ENCODE measurements at places on chromosomes 6 and 20.

DNA sequence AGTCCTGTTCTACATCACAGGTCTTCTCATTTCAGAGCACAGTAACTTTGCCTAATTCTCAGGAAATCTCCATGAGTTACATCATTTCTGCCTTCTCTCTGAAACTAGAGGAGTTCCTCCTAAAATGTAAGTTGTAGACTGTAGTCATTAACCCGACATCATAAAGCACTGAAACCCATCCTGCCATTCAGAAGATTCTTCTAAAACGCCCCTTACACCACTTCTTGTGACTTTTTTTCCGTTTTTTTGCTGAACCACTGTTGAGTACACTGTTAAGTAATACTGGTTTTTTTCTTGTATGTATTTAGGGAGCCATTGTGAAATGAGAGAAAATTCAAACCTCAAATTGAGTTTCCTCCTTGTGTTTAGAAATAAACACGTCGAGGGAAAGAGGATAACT, 117.3 kb downstream of the MAP3K4 start:
- peaks cover 31% of the 10 kb centered on the region for H3K36me3 ChIP-seq
- H3K27ac ChIP-seq: no peak overlapping the region
- DNase-seq: no peak
- H3K4me3 ChIP-seq: no peak overlapping the region
- no peaks in the 10 kb centered on the region for H3K4me1 ChIP-seq

- no peaks in the 10 kb centered on the region for H3K4me1 ChIP-seq
- no peak overlapping the region for H3K27ac ChIP-seq
- no peaks in the 10 kb centered on the region for H3K36me3 ChIP-seq
- H3K4me3 ChIP-seq: no peak overlapping the region
Measured at GRCh38 chr6:168860987-168861386, 392.7 kb downstream of the THBS2 start.

DNA sequence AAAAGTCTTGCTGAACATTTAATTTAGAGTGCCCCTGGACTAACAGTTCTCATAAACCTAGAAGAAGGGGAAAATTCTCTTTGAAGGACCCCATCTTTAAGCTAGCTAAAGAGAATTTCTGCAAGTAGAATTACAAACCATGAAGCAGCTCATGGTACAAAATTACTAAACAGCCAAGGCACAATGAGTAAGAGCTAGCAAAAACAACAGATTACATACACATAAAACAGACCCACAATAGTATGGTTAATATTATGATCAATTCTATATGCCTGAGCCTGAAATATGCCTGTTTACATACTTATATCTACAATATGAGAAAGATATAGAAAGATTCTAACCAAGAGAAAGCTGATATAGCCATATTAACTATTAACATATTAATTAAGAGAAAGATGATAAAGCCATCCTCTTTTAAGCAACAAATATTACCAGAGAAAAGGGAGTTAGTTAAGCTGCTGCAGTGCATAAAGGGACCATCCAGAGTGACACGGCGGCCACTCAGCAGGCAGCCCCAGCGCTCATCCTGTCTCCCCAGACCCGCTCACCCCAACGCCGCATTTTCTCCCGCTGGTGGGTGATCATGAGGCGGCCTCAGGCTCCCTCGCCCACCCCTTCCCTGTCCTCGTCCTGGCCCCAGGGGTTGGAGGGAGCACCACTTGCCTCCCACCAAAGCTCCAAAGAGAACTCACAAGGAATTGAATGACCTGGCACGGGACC, 98.4 kb upstream of the CARMIL1 start:
- no peaks in the 10 kb centered on the region for H3K4me1 ChIP-seq
- no peak overlapping the region for H3K4me3 ChIP-seq
- no peaks in the 10 kb centered on the region for H3K27me3 ChIP-seq
- H3K27ac ChIP-seq: no peak overlapping the region

GRCh38 chr20:45308117-45308778, at the start of gene MATN4:
MATN4 (minus strand) TSS chr20:45308299; CDS start chr20:45305582, 2,717 bp downstream.
- peak; percentile 63 for DNase-seq
- no peaks in the 10 kb centered on the region for H3K27me3 ChIP-seq
- H3K4me1 ChIP-seq: no peaks in the 10 kb centered on the region
- H3K27ac ChIP-seq: no peak within 1 kb of the TSS

DNA sequence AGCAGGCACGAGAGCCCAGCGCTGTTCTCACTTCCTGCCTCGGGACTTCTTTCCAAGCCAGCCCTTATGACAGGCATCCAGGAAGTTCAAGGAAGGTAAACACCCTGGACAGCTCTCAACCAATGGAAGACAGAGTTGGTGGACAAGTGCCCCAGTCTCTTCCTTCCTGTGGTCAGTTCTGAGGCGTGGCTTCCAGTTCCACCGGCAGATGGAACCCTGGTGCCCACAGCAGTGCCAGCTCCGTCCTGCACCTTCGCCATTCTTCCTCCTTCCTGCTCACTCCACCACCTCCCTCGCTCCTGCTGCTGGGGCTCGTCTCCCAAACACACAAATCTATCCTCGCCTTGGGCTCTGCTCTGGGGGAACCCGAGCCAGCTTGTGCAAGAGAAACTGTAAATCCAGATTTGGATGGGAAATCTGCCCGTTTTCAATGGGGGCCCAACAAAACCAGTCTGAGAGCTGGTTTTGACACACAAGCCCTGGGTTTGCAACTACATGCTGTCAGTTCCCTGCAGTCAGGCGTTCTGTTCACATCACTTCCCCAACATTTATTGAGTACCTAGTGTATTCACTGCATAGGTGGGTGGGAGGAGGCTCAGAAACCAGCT, 162.7 kb downstream of the GRM4 start:
- no peaks in the 10 kb centered on the region for H3K27me3 ChIP-seq
- H3K4me1 ChIP-seq: no peaks in the 10 kb centered on the region
- H3K4me3 ChIP-seq: no peak overlapping the region
- H3K36me3 ChIP-seq: no peaks in the 10 kb centered on the region
- DNase-seq: no peak

DNA sequence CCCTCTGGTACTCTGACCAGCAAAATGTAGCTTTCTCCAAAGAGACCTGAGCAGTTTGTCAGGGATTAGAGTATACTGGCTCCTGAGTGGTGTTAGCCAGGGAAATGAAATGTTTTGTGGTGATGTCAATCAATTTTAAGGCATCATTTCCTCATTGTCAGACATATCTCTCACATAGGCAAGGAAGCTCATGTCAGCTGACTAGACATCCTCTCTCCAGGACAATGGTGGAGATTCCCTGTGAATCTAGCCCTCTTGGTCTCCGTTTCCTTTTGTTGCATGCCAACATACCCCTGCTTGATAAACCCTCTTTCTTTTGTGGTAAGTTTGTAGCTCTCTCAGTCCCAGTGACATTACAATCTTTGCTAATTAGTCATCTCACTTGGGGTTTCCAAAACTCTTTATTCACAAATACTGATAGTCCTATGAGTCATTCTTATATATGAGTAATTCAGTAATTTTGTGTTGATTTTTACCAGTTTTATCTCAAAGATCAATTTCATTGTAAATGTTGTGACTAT, 135.6 kb upstream of the PTPRK start:
- no peak overlapping the region for H3K4me3 ChIP-seq
- DNase-seq: peak; percentile 40
- no peaks in the 10 kb centered on the region for H3K4me1 ChIP-seq
- no peaks in the 10 kb centered on the region for H3K27me3 ChIP-seq
- no peak overlapping the region for H3K27ac ChIP-seq
- no peaks in the 10 kb centered on the region for H3K36me3 ChIP-seq

GRCh38 chr6:112193535-112194051, 60.8 kb downstream of the LAMA4 start:
- H3K36me3 ChIP-seq: no peaks in the 10 kb centered on the region
- H3K27me3 ChIP-seq: no peaks in the 10 kb centered on the region
- no peak overlapping the region for H3K4me3 ChIP-seq
- no peak overlapping the region for H3K27ac ChIP-seq

DNA sequence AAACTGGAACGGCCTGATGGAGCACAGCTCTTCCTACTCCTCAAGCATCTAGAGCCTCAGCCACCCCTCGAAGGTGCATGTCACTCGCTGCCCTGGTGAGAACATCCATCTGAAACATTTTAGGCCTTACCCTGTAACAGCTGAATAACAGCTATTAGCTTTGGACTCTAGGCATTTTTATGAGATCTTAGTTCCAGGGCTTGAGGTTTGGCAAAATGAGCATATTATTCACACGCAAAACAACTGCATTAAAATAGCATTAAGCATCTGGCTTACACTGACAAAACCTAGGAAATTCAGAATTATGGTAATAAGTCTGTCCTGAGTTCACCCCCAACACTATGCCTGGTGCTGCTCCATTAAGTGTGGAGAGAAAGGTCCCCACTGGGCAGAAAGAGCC, 56.1 kb downstream of the ADAT2 start:
- H3K4me3 ChIP-seq: no peak overlapping the region
- H3K27me3 ChIP-seq: no peaks in the 10 kb centered on the region
- no peak for DNase-seq
- H3K36me3 ChIP-seq: no peaks in the 10 kb centered on the region
- no peak overlapping the region for H3K27ac ChIP-seq

GRCh38 chr6:163835439-163836171, 421.1 kb downstream of the QKI start:
- no peak overlapping the region for H3K4me3 ChIP-seq
- H3K36me3 ChIP-seq: no peaks in the 10 kb centered on the region
- H3K27ac ChIP-seq: no peak overlapping the region
- no peak for DNase-seq
- peaks cover 4% of the 10 kb centered on the region for H3K4me1 ChIP-seq
- H3K27me3 ChIP-seq: no peaks in the 10 kb centered on the region

- no peak overlapping the region for H3K4me3 ChIP-seq
- no peak overlapping the region for H3K27ac ChIP-seq
- no peak for DNase-seq
- H3K27me3 ChIP-seq: no peaks in the 10 kb centered on the region
- H3K36me3 ChIP-seq: no peaks in the 10 kb centered on the region
Measured at GRCh38 chr6:101445527-101445926, 52.0 kb downstream of the GRIK2 start.

DNA sequence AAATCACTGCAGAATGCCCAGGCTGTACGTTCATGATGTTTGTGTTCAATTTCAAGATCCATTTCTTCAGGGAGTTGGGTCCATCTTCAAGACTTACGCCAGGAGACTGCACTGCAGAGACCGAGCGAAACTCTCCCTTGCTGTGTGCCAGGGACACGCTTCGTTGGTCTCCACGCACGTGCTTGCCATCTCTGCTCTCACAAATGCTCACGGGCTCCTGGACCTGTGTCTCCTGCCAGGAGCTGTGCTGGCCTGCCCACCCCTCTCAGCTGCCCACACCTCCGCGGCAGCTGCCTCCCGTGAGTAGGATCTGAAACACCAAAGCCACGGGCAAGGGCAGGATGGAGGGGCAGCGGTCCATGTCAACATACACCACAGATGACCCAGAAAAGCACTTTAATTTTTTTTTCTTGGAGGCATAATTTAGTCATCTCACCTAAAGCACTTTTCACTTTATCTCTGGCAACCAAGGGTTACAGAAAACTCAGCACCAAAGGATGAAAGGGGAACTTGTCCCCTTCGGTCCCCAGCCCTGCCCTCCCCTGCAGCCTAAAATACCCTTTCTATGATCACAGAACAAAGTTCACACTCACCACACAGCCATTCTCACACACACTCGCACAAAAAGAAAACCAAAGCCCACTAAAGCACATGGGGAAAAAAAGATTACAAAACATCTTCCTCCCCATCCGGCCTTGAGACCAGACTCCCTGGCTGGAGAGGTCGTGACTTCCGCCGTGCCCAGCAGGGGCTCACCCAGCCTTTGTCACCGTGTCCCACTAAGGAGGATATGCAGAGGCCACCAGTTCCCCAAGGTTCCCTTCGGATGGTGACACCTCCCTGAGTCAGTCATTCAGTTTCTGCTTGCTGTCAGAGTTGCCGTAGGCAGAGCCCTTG, 137.9 kb downstream of the AGPAT4 start:
- H3K36me3 ChIP-seq: peaks cover 5% of the 10 kb centered on the region
- no peaks in the 10 kb centered on the region for H3K4me1 ChIP-seq
- H3K27me3 ChIP-seq: no peaks in the 10 kb centered on the region
- H3K27ac ChIP-seq: no peak overlapping the region
- DNase-seq: peak; percentile 33

GRCh38 chr6:170441316-170441715, 111.8 kb downstream of the PSMB1 start:
- no peaks in the 10 kb centered on the region for H3K36me3 ChIP-seq
- no peak overlapping the region for H3K4me3 ChIP-seq
- DNase-seq: no peak
- no peaks in the 10 kb centered on the region for H3K27me3 ChIP-seq

DNA sequence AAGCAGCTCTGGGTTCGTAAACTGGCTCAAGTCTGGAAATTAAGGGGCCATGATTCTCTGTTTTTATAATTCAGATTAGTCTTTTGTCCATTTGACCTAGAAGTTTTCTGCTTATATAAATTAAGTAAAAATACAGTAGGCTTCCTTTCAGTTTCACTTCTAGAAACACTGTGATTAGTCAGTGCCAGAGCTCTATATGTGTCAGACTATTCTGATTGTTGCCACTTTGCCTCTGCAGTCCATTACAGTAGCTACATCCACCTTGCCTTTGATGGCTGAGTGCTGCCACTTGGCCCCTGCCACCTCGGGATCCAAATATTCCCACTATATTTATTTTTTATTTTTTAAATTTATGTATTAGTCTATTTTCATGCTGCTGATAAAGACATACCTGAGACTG, 7.9 kb downstream of the ZC2HC1B start:
- no peak overlapping the region for H3K27ac ChIP-seq
- no peak overlapping the region for H3K4me3 ChIP-seq
- H3K27me3 ChIP-seq: no peaks in the 10 kb centered on the region
- H3K4me1 ChIP-seq: no peaks in the 10 kb centered on the region
- H3K36me3 ChIP-seq: no peaks in the 10 kb centered on the region

- H3K4me1 ChIP-seq: no peaks in the 10 kb centered on the region
- H3K27ac ChIP-seq: no peak overlapping the region
- H3K4me3 ChIP-seq: no peak overlapping the region
- no peaks in the 10 kb centered on the region for H3K36me3 ChIP-seq
- no peak for DNase-seq
Measured at GRCh38 chr20:32019563-32020463, 9.6 kb downstream of the CCM2L start.

GRCh38 chr6:75480425-75480824, 13.2 kb downstream of the FILIP1 start:
- no peaks in the 10 kb centered on the region for H3K4me1 ChIP-seq
- H3K27me3 ChIP-seq: no peaks in the 10 kb centered on the region
- DNase-seq: no peak
- no peak overlapping the region for H3K27ac ChIP-seq
- H3K36me3 ChIP-seq: no peaks in the 10 kb centered on the region

GRCh38 chr20:6513599-6513998, 253.9 kb upstream of the BMP2 start:
- H3K27me3 ChIP-seq: no peaks in the 10 kb centered on the region
- no peak for DNase-seq
- no peak overlapping the region for H3K27ac ChIP-seq
- H3K36me3 ChIP-seq: no peaks in the 10 kb centered on the region
- H3K4me3 ChIP-seq: no peak overlapping the region
- H3K4me1 ChIP-seq: no peaks in the 10 kb centered on the region

GRCh38 chr6:166365221-166365620, 17.5 kb downstream of the MPC1 start:
- H3K27me3 ChIP-seq: no peaks in the 10 kb centered on the region
- H3K4me1 ChIP-seq: no peaks in the 10 kb centered on the region
- H3K4me3 ChIP-seq: no peak overlapping the region
- DNase-seq: peak; percentile 81
- no peak overlapping the region for H3K27ac ChIP-seq

Measured in mesendoderm (in vitro differentiated cells).